Activated naive CD8-positive, alpha-beta T cell treated with anti-CD3 and anti-CD28 coated beads for 36 hours (primary cell): ENCODE measurements at places on chromosomes 1 and 21.

DNA sequence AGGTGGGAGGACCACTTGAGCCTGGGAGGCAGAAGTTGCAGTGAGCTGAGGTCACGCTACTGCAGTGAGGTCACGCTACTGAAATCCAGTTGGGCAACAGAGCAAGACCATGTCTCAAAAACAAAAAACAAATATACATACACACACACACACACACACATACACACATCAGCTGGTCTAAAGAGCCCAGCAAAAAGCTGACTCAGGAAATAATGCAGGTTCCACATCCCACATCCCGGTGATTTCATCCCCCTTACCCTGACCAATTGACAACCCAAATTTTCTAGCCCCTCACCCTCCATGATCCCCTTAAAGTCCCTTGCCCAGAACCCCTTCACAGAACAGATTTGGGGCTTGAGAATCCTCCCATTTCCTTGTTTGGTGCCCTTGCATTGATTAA, 11.9 kb upstream of the CFHR4 start:
- H3K27me3 ChIP-seq = peaks cover 11% of the 10 kb centered on the region
- H3K27ac ChIP-seq = no peak overlapping the region
- no peak overlapping the region for H3K4me3 ChIP-seq

DNA sequence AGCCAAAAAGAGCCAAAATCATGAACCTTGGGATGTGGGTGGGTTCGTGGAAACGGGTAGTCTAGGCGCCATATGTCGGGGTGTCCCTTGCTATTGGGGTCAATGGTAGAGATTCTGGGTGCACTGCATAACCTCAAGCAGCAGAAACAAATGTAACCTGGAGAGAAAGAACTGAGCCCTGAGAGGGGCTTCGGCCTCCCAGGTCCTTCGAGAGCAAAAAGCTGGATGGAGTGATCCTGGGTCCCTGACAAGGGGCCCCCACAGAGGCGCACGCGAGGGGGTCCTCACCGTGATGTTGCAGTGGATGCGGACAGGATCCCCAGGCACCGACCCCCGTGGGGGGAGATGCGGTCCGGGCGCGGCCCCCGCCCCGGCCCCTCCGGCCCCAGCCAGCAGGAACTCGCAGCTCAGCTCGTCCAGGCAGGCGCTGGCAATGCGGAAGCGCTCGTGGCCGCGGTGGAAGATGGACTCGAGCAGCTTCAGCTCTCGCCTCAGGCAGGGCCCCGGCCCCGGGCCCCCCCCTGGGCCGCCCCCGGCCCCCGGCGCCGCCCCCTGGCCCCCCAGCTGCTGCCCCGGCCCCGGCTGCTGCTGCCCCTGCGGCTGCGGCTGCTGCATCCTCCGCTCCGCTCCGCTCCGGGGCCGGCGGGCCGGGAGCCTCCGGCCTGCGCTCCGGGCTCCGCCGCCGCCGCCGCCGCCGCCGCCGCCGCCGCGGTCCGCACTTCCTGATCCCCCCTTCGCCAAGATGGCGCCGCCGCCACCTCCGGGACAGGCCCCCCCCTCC, at the start of gene UBE2Q1:
Gene UBE2Q1 (minus strand): TSS at position 724 of the 781 bp plus-strand sequence. CDS start 109 bp downstream, at position 615.
- H3K27ac ChIP-seq = peak within 1 kb of the TSS; percentile 98
- no peaks in the 10 kb centered on the region for H3K27me3 ChIP-seq
- no peak for DNase-seq
- H3K4me1 ChIP-seq = peaks cover 19% of the 10 kb centered on the region

DNA sequence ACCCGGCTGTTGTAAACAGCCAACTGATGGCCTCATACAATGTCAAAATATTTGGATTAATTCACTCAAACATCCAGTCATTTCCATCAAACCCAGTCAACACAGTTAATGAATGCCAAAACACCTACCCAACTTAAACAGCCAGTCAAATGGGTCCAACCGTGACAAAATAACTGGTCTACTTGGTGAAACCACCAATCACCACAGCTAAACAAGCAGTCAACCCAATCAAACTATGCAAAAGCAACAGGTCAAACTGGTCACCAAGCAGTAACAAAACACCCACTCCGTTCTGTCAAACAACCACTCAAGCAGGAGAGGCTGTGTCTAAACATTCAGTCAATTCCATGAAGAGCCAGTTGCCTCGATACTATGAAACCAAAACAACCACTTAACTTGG, 119.2 kb downstream of the FOXD2 start:
- H3K27me3 ChIP-seq = peaks cover 8% of the 10 kb centered on the region
- H3K27ac ChIP-seq = no peak overlapping the region
- DNase-seq = no peak
- no peak overlapping the region for H3K4me3 ChIP-seq
- H3K4me1 ChIP-seq = no peaks in the 10 kb centered on the region

- no peak overlapping the region for H3K4me3 ChIP-seq
- H3K4me1 ChIP-seq = no peaks in the 10 kb centered on the region
- no peaks in the 10 kb centered on the region for H3K36me3 ChIP-seq
- no peak for DNase-seq
- no peaks in the 10 kb centered on the region for H3K27me3 ChIP-seq
Observed at GRCh38 chr1:15020943-15021745, 132.4 kb upstream of the TMEM51 start.

- H3K4me1 ChIP-seq = peaks cover 35% of the 10 kb centered on the region
- H3K27me3 ChIP-seq = no peaks in the 10 kb centered on the region
- peaks cover 61% of the 10 kb centered on the region for H3K36me3 ChIP-seq
- H3K27ac ChIP-seq = peak overlapping the region; percentile 51
Observed at GRCh38 chr1:10173582-10173981, 36.8 kb upstream of the KIF1B start.

DNA sequence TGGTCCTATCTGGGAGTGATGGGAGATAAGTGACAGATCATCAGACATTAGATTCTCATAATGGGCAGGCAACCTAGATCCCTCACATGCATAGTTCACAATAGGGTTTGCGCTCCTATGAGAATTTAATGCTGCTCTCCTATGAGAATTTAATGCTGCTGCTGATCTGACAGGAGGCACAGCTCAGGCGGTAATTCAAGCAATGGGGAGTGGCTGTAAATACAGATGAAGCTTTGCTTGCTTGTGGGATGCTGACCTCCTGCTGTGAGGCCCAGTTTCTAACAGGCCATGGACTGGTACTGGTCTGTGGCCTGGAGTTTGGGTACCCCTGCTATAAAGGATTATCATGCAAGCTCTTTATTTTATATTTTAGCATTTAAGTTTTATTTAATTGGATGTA, 72.0 kb downstream of the ZMYM4 start:
- peaks cover 15% of the 10 kb centered on the region for H3K36me3 ChIP-seq
- H3K4me1 ChIP-seq = peaks cover 6% of the 10 kb centered on the region
- DNase-seq = no peak
- no peaks in the 10 kb centered on the region for H3K27me3 ChIP-seq
- H3K27ac ChIP-seq = no peak overlapping the region

- peaks cover 26% of the 10 kb centered on the region for H3K4me1 ChIP-seq
- H3K36me3 ChIP-seq = peaks cover 55% of the 10 kb centered on the region
- H3K27ac ChIP-seq = no peak overlapping the region
- no peak overlapping the region for H3K4me3 ChIP-seq
Observed at GRCh38 chr1:203807196-203807595, 11.8 kb downstream of the ZBED6 start.

DNA sequence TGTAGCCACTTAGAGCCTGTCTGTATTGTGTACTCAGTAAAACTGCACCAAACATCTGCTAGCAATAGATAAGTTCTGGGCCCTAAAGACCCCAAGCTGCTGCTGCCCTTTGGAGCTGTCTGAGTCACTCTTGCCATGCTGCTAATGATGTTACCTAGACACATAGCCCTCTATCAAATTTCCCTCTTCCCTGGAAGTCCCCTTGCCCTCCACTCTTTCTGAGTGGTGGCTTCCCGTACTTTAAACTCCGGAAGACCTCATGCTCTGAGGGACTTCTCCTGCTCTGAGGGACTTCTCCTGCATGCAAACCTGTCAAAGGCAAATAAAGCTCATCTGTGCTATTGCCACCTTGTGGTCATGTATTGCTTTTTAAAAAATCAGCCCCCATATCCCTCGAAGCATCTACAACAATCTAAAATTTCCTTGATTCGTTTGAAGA, 34.0 kb downstream of the FH start:
- H3K27ac ChIP-seq = no peak overlapping the region
- no peak for DNase-seq
- H3K36me3 ChIP-seq = no peaks in the 10 kb centered on the region
- no peaks in the 10 kb centered on the region for H3K4me1 ChIP-seq
- no peak overlapping the region for H3K4me3 ChIP-seq

DNA sequence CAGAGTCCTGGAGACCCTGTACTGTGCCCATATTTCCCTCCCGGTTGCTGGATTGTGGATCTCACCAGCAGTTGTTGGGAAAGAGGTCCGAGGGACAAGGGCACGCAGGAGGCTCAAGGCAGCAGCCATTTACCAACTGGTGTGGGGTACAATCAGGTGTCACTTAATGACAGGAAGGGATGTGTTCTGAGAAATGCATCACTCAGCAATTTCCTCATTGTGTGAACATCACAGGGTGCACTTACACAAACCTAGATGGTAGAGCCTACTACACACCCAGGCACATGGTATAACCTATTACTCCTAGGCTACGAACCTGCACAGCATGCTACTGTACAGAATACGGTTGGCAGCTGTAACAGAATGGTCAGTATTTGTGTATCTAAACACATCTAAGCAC, 20.7 kb downstream of the SLC44A3 start:
- H3K27ac ChIP-seq = no peak overlapping the region
- no peak overlapping the region for H3K4me3 ChIP-seq
- peaks cover 16% of the 10 kb centered on the region for H3K27me3 ChIP-seq
- no peak for DNase-seq
- H3K36me3 ChIP-seq = no peaks in the 10 kb centered on the region

DNA sequence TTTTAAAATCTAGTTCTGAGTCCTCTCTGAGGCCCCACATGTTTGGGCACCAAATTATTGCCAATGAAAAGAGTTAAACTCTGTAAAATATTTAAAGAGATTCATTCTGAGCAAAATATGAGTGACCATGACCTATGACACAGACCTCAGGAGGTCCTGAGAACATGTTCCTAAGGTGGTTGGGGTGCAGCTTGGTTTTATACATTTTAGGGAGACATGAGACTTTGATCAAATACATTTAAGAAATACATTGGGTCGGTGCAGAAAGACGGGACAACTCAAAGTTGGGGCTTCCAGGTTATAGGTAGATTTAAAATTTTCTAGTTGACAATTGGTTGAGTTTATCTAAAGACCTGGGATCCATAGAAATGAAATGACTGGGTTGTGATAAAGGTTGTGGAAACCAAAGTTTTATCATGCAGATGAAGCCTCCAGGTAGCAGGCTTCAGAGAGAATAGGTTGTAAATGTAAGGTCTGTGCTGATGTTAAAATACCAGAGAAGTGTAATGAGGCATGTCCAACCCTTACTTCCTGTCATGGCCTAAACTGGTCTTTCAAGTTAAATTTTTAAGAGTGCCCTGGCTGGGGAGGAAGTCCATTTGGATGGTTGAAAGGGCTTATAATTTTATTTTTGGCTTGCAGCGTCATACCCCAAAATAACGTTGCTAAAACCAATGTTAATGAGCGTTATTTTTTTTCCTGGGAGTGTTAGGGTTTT, 274.9 kb downstream of the NUF2 start:
- H3K36me3 ChIP-seq = no peaks in the 10 kb centered on the region
- H3K27ac ChIP-seq = no peak overlapping the region
- H3K4me1 ChIP-seq = no peaks in the 10 kb centered on the region
- DNase-seq = no peak
